ENCODE measurements at places on chromosomes 16 and 17.

DNA sequence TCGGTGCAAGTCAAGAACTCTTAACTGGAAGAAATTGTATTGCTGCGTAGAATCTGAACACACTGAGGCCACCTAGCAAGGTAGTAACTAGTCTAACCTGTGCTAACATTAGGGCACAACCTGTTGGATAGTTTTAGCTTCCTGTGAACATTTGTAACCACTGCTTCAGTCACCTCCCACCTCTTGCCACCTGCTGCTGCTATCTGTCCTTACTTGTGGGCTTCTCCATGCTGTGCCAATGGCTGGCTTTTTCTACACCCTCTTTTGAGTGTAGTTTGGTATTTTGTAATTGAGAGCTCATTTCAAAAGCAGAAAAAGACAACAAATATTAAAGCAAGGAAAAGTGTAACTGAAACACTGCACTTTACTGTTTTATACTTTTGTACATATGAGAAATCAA lies 7.7 kb upstream of the RASL10B start:
- DNase-seq, result no peak

DNA sequence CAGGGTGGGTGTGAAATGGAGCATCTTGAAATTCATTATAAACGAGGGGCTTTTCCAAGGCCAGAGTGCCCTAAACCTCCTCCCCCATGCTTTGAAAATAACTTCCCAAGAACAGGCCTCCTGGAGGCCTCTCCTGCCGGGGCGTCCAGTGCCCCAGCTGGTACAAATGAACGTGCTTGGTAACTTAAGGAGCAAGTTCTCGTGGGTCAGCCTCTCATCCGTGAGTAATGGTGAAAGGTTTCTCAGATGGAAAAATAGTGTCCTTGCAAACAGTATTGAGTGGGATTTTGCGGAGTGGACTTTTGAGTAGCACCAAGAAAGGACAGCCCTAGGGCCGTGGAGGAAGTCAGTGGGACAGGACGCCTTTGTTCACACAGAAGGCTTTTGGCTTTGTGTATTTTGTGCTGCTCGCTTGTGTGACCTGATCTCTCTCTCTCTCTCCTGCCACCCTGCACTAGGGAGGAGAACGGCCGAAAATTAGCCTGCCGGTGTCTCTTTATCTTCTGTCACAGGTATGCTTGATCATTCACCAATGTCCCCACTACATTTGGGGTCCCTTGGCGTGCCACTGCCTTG lies 34.6 kb downstream of the CLEC16A start:
- DNase-seq, result no peak

DNA sequence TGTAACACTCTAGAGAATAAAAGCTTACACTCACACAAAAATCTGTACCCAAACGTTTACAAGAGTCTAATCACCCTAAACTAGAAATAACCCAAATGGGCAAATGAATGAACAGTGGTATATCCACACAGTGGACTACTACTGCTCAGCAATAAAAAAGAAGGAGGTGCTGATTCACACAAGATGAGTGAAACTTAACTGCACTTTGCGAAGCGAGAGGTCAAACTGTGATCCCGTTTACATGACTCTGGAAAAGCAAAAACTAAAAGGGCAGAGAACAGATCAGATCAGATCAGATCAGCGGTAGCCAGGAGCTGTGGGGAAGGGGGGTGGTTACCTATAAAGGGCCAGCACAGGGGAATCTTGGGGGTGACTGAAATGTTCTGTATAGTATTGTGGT lies 113.4 kb downstream of the TRIM37 start:
- no peak for DNase-seq

DNA sequence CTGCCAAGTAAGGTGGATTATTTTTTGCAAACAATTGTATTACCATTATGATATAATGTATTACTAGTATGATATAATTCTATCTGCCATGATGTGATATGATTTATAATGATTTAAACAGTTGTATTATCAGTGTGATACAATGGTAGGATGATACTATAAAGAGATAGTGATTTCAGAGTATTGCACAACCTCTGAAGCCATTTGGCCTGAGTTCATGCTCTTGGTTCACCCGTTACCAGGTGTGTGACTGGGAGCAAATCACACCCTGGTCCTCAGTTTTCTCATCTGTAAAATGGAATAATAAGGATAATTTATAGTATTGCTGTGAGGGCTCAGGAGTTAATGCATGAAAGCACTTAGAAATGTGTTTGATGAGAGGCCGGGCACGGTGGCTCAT lies 905.0 kb upstream of the RBFOX1 start:
- DNase-seq, result no peak

DNA sequence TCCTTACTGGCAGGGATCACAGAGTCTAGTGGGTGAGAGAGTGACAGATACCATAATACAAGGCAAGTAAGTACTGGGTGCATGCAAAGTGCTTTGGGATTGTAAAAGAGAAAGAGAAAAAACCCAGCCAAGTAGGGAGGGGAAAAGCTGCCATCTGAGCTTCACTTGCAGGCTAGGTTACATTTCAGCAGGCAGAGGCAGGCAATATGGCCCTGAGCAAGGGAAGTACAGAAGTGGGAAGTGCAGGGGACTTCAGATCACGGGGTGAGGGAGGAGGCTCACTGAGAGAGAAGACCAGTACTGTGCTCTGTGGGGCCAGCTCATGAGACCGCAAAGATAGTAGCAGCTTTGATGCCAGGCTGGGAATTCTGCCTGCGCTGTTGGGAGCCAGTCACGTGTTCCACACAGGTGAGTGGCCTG lies 230.6 kb downstream of the MSI2 start:
- no peak for DNase-seq
